ENCODE measurements at places on chromosomes 5 and 9.
A peak's percentile ranks its signal among the peaks of the same experiment; 100 is the strongest.

- no peak for DNase-seq
Measured at GRCh38 chr9:135698236-135698635, 1.0 kb downstream of the SOHLH1 start.

- DNase-seq, result no peak
Measured at GRCh38 chr9:117926031-117926658, 221.9 kb downstream of the TLR4 start.

- no peak for DNase-seq
Measured at GRCh38 chr9:123926941-123927340, 3.0 kb downstream of the DENND1A start.

DNA sequence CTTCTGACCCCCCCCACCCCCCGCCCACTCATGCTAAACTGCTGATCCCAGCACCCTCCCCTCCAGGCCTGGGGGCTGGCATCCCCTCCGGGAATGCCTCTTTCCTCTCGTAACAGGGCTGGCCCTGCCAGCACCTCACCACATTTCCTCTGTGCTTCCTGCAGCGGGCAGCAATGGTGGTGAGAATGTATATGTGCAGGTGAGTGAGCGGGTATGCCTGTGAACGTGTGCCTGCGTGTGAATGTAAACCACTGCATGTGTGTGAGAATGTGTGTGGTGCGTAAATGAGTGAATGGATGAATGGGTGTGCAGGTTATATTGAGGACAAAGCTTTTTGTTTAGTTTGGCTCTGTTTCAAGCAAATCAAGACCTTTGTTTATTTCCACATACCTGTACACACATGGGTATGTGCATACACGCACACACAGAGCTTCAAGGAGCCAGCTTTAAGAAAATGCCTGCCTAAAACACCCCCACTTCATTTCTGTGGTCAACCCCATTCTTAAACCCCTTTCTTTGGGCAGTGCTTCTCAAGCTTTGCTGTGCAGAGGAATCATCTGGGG lies 95.7 kb upstream of the SHB start:
- DNase-seq, result no peak

DNA sequence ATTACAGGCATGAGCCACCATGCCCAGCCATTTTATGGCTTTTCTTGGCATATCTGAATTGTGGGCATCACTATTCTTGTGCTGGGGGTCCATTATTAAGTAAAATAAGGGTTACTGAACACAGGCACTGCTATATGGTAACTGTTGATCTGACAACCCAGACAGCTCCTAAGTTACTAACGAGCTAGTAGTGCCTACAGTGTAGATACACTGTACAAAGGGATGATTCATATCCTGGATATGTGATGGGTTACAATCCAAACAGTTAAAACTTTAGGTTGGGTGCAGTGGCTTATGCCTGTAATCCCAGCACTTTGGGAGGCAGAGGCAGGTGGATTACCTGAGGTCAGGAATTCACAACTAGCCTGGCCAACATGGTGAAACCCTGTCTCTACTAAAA lies 4.3 kb downstream of the CD14 start:
- no peak for DNase-seq

- no peak for DNase-seq
Measured at GRCh38 chr5:57325678-57326397, 152.0 kb downstream of the GPBP1 start.

DNA sequence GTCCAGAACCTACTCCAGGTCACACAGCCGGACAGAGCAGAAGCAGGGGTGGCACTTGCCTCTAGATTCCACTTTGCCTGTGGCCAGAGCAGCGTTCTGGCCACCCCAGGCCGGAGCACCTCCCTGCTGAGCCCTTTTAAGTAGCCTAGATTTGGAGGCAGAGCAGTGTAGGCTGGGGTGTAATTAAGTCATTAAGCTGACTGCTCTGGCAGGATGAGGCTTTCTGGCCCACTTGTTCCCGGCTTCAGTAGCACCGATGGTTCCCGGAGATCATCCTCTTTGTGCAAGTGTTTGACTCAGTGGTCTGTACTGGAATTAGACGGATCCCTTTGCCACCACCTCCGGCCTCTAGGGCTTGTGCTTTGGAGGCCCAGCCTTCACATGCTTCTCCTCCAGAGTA lies 281.9 kb upstream of the ANKRD55 start:
- DNase-seq, result no peak

DNA sequence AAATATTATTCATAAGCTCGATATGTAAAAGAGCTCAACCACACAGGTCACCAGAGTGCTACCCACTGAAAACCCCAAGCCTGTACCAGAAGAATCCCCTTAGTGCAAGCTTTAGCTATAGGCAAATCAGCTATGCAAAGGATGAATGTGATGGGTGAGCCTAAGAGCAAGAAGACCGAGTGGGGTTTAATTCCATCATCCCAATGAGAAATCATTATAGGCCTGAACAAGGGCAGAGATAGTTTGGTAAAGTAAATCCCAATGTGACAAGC lies 21.8 kb downstream of the ELOVL7 start:
- DNase-seq, result no peak

DNA sequence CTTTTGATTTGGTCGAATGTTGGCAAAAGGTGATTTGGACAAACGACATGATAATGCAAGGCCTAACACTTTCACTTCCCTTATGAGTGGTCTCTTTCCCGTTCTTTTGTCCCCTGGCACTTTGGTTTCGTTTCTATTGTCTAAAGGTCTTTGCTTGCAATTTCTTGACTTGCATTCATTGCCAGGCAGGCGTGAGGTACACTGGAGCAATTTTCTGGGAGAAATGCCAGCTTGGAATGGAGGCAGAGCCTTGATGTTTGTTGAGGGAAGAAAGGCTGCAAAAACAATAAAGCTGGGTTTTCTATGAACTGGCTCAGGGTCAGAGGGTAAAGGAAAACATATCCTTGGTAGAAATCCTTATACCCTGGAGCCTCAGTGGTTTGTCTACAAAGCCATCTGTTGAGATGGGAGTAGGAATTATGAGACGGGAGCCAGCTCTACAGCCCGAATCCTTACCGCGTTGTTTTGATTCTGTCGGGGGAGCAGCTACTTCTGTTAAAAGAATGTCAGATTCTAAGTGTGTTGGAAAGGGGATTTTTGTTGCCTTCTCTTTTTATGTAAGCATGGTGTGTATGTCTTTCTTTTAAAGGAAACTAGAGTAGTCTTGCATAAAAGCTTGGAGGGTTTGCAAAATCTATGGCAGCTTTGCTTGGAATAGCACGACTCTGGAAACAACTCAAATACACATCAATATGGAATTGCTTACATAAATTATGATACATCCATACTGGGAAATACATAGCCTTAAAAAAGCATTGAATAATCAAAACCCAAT lies 158.9 kb downstream of the RMI1 start:
- DNase-seq, result no peak

GRCh38 chr5:112646139-112646936 lies 91.3 kb upstream of the APC start:
- no peak for DNase-seq

DNA sequence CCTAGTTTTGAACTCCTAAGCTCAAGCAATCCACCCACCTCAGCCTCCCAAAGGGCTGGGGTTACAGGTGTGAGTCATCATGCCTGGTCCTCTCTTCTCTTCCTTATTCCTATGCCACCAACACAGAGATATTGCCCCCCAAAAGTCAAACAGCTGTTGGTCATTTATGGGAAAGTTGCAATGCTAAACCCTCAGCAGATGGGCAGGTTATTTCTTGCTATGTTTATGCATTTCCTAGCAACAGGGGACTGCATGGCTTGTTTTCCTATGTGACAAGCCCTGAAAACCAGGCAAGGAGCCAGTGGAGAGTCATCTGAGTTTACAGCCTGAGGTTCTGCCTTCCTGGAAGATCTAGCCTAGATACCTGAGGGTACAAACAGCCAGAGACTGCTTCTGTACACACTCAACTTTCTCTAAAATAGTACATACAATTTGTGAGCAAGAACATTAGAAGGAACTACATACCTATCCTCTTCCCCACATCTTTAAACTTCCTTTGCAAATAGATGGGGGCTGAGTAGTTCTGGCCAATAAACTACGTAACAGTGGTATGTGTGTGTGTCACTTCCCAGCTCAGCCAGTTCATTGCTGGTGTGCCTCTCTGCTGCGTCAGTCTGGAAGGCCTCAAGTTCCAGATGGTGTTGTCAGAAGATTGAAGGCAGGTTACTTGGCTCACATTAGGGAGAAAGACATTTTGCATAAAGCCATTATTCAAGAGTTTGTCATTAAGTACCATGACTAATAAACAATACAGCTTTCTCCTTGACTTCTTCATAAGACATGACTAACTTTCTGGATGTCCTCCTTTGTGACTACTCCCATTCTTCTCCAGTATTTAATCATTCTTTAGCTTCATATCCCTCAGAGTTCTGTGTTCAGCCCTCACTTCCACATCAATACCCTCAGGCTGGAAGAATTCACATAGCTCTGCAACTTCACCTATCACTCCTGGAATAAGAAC lies 65.3 kb downstream of the CSNK1A1 start:
- no peak for DNase-seq

DNA sequence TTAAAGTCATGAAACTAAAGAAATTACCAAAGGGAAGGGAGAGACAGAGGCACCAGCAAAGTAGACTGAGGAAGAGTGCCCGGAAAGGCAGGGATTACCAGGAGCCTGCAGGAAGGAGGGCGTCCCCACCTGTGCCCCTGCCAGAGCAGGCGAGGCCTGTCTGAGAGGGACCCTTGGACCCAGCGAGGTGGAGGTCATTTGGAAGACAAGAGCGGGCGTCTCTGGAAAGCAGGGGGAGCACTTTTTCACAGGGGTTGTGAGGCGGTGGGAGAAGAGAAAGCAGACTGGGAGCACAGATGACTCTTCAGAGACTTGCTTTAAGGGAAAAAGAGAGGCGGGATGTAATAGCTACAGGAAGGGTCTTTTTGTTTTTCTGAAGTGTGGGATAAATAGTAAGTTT lies 27.5 kb upstream of the SLC2A8 start:
- no peak for DNase-seq

DNA sequence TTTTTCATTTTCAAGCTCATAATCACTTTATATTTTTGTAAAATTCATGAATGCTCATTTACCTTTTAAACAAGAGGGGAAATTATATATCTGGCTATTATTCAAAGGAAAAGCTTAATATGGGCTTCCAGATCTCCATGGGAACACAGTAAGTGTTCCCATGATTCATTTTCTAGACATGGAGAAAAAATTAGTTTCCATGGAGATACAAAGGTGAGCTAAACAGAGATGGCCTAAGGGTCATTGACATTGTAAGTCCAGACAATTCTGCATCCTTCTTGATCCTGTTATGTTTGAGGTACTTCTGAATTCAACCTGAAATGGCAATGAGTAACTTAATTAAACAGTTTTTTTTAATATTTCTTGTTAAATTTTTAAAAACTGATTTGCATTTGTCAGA lies 341.4 kb upstream of the PRR16 start:
- DNase-seq, result no peak

DNA sequence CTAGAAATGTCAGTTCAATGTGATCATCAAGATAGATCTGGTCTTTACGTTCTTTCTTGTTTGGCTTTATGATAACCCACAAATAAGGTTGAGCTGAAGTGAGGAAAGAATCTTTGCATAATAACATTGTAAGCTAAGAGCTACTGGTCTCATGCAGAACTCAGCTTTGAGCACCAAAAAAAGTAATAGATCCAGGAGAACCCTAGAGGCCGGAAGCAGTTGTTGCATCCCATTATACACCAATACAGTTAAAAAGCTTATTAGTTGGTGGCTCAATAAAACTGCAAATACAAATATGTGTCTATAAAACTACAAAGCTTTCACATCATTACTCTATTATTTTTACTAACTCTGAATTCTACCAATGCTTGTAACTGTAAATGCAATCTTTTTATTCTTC lies 85.5 kb upstream of the NUDT12 start:
- DNase-seq, result no peak

GRCh38 chr5:36623832-36624231 lies 17.4 kb downstream of the SLC1A3 start:
- DNase-seq, result no peak

DNA sequence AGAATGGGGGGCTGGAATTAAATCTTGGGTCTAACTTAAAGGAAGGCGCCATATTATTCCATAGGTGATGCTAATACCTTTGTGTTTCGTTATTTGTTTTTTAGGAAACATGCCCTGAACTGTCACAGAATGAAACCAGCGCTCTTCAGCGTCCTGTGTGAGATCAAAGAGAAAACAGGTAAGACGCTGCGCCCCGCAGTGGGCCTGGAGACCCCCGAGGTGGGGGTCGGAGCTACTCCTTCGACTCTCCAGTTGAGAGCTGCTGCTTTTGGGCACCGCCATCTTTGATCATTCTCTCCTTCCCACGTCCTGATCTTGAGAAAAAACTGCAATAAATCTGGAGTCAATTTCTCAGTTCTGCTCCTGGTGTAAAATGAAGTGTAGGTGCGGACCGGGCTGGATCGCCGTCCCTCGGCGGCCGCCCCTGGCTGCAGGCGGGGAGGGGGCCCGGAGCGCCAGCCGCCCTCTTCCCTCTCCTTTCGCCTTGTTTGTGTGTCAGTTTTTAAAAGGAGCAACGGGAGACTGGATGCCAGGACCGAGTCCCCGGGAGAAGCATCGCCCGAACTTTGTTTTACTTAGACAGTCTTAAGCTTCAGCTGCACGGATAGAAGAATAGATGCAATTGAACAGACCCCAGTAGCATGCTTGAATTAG lies 1.4 kb downstream of the PBX3 start:
- peak; percentile 18 for DNase-seq

- DNase-seq, result no peak
Measured at GRCh38 chr5:14603141-14603540, 21.5 kb downstream of the OTULINL start.

GRCh38 chr5:127876384-127876783 lies 173.2 kb downstream of the CCDC192 start:
- no peak for DNase-seq

- DNase-seq, result no peak
Measured at GRCh38 chr5:77251921-77252320, 41.4 kb downstream of the PDE8B start.

GRCh38 chr9:2809692-2810419 lies 34.0 kb downstream of the PUM3 start:
- peak; percentile 67 for DNase-seq

DNA sequence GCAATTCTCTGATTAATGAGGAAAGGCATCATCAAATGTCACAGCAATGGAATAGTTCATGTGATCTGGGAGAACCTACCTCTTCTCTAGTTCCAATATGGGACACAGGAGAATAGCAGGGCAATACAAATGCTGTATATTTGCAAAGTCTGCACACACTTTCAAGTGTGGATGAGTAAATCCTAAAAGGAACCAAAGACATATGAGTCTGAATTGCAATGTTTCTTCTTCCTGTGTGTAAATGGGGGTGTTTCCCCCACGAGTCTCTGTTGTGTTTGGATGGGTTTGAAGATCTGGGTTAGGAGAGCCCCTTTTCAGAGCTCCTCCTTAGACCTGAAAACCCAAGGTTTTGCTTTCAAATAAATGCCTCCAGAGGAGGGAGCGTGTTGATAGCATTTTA lies 26.9 kb downstream of the SLC46A2 start:
- DNase-seq, result no peak

DNA sequence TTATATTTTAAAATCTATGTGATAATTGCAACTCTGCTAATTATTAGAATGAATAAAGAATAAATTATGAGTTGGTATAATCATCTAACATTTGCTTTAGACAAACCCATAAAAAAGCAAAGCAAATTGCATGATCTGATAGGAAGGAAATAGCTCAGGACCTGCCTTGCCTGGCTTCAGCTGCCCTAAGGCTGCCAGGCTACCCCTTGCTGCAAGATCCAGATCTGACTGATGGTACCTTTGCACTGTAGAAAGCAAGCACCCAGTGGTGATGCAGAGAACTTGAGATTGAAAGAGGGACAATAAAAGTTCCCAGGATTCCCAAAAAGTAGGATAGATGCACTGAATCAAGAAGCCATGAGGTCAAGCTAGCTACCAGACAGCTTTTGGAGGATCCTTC lies 100.9 kb upstream of the FSTL4 start:
- no peak for DNase-seq

GRCh38 chr5:74156728-74157383 lies 483.7 kb downstream of the ENC1 start:
- DNase-seq, result no peak
